ENCODE measurements at places on chromosomes 6 and 20. TPM values are rescaled to one million over a fixed set of nuclear protein-coding genes. Genes with fewer than 3 reads are reported as not detected.
A peak's percentile ranks its signal among the peaks of the same experiment; 100 is the strongest.

- no peak for DNase-seq
These were observed 13.2 kb upstream of the PARD6B start for GRCh38 chr20:50717974-50718761.

- no peak for DNase-seq
These were observed 29.4 kb upstream of the KIF25 start for GRCh38 chr6:167968091-167968490.

DNA sequence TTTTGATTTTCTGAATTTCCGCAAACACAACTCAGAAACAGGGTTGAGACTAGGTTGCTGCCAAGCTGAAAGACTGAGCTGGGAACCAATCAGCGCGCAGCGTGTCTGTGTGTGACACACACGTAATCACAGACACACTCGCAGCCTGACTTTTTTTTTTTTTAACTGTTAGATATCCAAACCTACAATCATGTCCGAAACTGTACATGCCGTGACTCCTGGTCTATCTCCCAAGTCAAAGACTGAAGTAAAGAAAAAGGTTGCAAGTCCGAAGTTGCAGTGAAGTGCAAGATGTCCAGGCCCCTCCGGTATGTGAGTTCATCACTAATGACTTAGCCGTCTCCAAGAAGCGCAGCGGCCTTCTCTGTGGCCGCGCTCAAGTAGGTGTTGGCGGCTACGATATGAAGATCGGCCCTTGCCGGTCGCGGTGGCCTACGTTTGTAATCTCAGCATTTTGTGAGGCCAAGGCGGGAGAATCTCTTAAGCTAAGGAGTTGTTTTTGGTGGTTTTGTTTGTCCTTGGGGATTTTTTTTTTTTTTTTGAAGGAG is 108.2 kb downstream of the HFE start:
- DNase-seq: peak; percentile 80

- DNase-seq: peak; percentile 31
These were observed 9.9 kb downstream of the ADIG start for GRCh38 chr20:38590676-38591473.

- DNase-seq: peak; percentile 13
These were observed 25.8 kb upstream of the SLC16A10 start for GRCh38 chr6:111061508-111061907.

- DNase-seq: no peak
These were observed 158.9 kb downstream of the SMOC2 start for GRCh38 chr6:168599769-168600330.

GRCh38 chr6:156877126-156877863 is 100.1 kb downstream of the ARID1B start:
- DNase-seq: no peak

- peak; percentile 67 for DNase-seq
These were observed 973 bp upstream of the BRD2 start for GRCh38 chr6:32967151-32968091.

DNA sequence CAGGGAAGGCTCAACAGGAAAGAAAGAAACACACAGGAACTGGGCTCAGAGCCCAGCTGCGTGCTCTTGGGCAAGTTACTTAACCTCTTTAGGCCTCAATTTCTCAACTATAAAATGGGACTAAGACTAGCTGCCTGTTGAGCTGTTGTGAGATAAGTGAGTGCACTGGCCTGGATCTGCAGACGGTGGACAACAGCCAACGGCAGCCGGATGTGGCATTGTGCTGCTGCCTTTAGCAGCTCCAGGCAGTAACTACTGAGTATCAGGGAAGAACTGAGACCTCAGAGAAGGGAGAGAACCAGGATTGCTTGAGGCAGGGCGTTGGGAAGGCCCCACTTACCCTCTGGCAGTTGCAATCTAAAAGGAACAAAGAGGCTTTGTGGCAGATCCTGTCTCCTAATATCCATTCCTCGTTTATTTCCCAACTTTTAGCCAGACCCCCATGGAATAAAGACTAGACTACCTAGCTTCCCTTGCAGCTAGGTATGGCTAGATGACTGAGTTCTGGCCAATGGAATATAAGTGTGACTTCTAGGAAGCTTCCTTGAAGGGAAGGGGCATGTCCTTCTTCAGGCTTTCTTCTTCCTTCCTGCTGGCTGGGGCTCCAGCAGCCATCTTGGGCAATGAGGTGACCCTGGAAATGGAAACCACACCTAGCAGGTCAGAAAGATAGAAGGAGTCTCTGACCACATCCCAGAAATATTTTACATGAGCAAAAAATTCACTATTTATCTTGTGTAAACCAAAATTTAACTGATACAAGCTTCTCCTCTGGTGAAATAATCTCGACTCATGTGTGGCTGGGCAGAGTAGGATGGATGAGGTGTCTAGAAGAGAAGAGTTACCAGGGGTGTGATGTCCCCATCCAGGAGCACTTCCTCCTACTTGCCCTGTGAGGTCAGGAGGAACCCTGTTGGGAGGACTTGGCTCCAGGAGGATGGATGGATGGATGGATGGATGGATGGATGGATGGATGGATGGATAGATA is 67.6 kb downstream of the MRPL14 start:
- peak; percentile 47 for DNase-seq

DNA sequence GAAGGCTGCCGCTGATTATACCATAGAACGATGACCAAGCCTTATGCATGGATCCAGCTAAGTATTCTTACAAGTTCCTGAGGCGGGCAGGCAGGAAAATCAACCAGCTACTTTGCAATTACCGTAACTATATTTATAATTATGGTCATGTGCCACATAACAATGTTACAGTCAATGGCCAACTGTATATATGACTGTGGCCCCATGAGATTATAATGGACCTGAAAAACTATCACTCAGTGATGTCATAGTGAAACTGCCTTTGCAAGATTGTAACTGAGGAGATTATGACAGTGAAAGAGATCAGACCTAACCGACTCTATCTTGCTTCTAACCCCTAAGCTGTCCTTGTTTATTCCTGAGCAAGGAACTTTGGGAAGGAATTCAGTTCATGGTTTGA is 33.1 kb upstream of the FAM135A start:
- no peak for DNase-seq

MAS1L gene
- total RNA-seq: not detected

DUSP15 gene
- total RNA-seq: 0.64 TPM

FILIP1 gene
- total RNA-seq: 41.5 TPM

ENPP3 gene
- total RNA-seq: 0.05 TPM

FKBP1C gene
- total RNA-seq: 0.52 TPM

Measured in myocyte (in vitro differentiated cells).